Aortic smooth muscle cell (primary cell): ENCODE measurements at places on chromosomes 1 and 21. TPM values are rescaled to one million over a fixed set of nuclear protein-coding genes. Genes with fewer than 3 reads are reported as not detected.

The WNT3A gene
- total RNA-seq, result not detected in 2 replicates

The WDR64 gene
- not detected in 2 replicates for total RNA-seq

The RIMKLA gene
- not detected in 2 replicates for total RNA-seq

The C8A gene
- total RNA-seq, result not detected in 2 replicates

The ZNF697 gene
- 5.6 and 9.5 TPM in 2 replicates for total RNA-seq

The IFNLR1 gene
- not detected in 2 replicates for total RNA-seq

The BARHL2 gene
- total RNA-seq, result not detected in 2 replicates

The PRELP gene
- 1.1 and 2.7 TPM in 2 replicates for total RNA-seq

The PGBD5 gene
- under 0.01 and 0.06 TPM in 2 replicates for total RNA-seq

The FLG2 gene
- not detected in 2 replicates for total RNA-seq

The COL11A1 gene
- not detected in 2 replicates for total RNA-seq

The MTX1 gene
- total RNA-seq, result 31.0 and 33.8 TPM in 2 replicates

The RHD gene
- total RNA-seq, result not detected in 2 replicates

The OR2T2 gene
- total RNA-seq, result not detected in 2 replicates

The SETSIP gene
- 0.40 and 0.44 TPM in 2 replicates for total RNA-seq

The PPP1R8 gene
- 40.7 and 46.9 TPM in 2 replicates for total RNA-seq

The OR2L5 gene
- total RNA-seq, result not detected in 2 replicates

The ZBTB7B gene
- 14.3 and 19.3 TPM in 2 replicates for total RNA-seq
